ENCODE measurements at places on chromosomes 4 and X.

DNA sequence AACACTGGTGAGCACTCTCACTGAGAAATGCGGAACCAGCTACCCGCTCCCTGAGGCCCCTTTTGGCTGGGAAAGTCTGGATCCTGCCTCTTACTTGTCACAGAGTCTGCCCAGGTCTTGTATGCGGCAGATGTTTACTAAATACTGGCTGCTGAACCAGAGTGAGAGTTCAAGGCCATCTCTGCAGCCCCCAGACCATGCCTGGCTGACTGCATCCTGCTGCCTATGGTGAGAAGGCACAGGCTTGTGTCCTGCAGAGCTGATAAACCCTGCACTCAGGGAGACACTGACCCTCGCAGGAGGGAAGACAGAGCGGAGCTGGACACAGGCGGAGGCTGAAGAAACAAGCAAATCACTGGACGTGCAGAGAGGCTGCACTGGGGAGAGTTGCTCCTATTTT, 46.5 kb downstream of the JAKMIP1 start:
- no peak for DNase-seq

DNA sequence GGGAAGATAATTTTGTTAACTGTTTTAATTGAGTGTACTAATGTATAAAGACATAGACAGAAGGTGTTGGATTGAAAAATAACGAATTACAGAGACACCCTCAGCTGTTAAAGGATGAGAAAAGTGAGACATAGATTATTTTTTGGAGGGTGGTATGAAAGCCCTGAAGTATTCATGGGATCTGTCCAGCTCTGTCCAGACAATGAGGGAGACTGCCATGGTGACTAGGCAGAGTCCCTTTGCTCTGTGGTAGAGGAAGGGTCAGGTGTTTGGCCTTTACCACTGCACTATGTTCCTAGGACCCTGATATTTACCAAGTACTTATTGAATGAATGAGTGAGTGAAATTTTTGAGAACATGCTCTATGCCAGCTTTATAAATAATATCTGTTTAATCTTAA, 11.4 kb downstream of the FGF2 start:
- no peak for DNase-seq

DNA sequence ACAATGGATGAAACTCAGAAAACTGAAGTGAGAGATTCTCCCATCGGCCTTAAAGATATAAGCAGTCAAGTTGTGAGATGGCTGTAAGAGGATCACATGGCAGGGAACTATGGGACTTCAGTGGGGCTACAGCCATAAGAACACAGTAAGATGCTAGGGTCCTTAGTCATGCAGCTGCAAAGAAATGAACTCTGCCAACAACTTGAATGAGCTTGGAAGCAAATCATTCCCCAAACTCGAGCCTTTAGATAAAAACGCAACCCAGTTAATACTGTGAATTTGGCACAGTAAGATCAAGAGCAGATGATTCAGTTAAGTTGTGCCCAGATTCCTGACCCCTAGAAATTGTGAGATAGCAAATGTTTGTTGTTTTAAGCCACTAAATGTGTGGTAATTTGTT, 117.3 kb downstream of the FAM13A start:
- DNase-seq: no peak

- no peak for DNase-seq
Measured at GRCh38 chrX:152907084-152907651, 9.3 kb downstream of the ZNF185 start.

GRCh38 chr4:26386386-26386785, 65.6 kb downstream of the RBPJ start:
- no peak for DNase-seq

DNA sequence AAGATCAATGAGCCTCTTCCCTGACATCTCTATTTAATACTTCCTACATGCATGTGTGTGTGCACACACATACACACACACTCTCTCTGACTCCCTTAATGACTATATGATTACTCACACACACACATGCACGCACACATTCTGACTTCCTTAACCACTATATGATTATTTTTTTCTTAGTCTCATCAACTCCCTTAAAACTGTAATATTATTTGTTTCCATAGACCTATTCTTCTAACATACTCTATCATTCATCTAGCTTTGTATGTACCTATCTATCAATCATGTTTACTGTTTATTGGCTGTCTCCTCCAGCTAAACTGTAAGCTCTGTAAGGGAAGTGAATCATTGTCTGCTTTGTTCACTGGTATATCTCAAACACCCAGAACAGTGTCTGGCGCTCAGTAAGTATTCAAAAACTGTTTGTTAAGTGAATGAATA, 236.6 kb downstream of the RASL11B start:
- DNase-seq: no peak

GRCh38 chrX:48530736-48531135, 8.8 kb upstream of the TBC1D25 start:
- DNase-seq: no peak

DNA sequence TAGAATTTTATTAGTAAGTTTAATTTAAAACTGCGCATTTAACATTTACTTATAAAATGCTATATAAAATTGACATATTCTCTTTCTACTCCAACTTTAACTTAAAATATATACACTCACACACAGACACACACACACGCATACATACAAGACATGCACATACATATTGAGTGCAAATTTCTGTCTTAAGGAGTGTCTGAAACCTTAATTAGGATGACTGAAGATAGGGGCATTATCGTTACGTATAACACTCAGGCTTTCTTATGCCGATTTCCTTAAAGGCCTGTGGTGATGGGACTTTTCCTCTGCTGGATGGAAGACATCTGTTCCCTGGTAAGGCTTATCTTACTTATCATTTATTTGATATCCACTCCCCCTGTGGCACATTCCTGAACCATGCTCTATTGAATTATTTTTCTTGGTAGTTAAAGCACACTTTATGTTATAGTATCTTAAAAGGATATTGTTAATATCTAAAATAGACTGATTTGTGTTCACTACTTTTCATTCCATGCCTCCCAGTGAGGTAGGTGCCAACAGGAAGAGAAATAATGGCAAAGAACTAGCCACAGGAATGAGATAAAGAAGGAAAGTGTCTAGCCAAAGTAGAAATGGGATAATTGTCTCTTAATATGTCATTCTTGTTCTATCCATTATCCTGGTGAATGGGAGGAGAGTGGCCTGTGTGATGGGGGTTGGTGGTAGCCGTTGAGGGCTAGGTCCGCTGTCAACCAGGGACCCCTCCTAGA, 92.9 kb upstream of the GPRIN3 start:
- DNase-seq: no peak

GRCh38 chr4:53961351-53961750, 103.1 kb downstream of the CHIC2 start:
- no peak for DNase-seq

Measured in cortex of kidney (tissue), 1 donor.